Activated CD8-positive, alpha-beta memory T cell treated with anti-CD3 and anti-CD28 coated beads for 1 hour (primary cell): ENCODE measurements at places on chromosomes 11 and 22.

- no peak for DNase-seq
These were observed 25.9 kb downstream of the OR51E2 start for GRCh38 chr11:4671741-4672140.

GRCh38 chr11:113397821-113398220, 10.2 kb downstream of the ANKK1 start:
- DNase-seq, result no peak

GRCh38 chr22:37239336-37240239, 4.5 kb downstream of the RAC2 start:
- no peak for DNase-seq

DNA sequence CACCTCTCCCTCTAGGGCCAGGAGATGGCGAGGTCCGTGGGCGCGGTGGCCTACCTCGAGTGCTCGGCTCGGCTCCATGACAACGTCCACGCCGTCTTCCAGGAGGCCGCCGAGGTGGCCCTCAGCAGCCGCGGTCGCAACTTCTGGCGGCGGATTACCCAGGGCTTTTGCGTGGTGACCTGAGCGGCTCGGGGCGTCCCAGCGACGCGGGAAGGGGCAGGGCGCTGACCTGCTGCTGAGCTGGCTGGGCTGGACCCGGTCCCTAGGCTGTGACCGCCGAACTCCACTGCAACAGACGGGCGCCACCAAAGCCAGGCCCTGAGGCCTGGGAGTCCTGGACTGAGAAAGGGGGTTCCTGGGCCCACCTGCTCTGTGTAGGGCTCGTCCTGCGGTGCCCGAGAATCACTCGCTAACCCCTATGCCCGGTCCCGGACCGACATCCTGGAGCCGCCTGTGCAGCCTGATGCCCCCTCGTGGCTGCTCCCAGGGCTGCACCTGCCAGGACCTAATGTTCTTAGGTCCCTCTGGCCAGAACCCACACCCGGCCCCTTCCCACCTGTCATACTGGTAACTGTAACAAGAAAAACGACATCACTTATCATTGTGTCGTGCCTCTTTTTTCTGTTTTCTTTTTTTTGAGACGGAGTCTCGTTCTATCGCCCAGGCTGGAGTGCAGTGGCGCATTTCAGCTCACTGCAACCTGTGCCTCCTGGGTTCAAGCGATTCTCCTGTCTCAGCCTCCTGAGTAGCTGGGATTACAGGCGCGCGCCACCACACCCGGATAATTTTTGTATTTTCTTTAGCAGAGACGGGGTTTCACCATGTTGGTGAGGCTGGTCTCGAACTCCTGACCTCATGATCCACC, 15.0 kb downstream of the RHOD start:
- peak; percentile 56 for DNase-seq

DNA sequence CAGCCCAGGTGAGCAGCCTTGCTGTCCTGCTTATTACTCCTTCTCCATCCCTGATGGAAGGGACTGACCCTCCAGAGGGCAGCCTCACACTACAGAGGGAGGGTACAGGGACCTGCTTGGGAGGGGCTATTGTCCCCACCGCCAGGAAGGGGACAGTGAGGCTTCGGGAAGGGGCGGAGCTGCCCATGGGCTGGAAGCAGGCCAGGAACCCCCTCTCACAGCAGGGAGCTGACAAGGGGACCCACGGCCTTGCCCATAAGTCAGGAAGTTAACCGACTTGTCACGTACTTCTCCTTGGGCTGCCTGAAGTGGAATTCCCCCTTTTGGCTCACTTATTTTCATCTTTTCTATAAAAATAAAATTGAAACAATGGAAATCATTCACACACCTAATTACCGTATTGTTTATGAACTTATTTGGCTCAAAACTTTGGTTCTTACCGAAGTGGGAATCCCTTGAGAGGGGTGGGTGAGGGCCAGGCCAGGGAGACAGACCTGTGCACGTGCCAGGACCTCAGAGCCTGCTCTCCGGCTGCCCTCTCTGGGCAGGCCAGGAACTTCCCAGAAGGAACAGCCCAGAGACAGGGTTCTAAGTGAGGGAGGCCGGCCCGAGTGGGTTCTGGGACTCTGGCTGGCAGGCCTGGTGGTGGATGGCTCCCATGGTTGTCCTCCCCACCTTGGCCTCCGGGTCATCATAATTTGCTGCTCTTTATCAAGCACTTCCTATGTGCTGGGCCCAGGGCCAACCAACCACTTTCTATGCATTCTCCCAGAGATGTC, 5.8 kb downstream of the MGAT3 start:
- DNase-seq, result no peak

- no peak for DNase-seq
These were observed 15.7 kb downstream of the FJX1 start for GRCh38 chr11:35633827-35634423.

- no peak for DNase-seq
These were observed 45.2 kb downstream of the SLC5A12 start for GRCh38 chr11:26676641-26677040.

DNA sequence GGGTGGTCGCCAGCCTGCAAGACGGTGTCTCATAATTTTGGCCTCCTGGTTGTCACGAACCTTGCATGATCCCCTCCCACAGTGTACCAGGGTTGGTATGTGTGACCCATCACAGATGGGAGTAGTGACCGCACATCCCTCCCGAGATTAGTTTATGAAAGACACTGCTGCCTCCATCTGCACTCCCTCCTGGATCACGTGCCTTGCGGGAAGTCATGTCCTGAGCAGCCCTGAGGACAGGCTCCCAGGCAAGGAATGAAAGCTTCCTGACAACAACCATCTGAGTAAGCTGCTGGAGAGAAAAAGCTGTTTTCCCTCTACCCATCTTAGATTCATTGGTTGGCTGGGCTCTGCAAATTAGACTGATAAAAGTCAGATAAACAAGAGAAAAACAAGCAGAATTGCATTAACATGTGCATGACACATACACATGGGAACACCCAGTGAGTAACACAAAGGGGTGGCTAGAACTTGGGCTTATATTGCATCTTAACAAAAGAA, 14.4 kb upstream of the PAMR1 start:
- DNase-seq, result no peak

GRCh38 chr11:65796726-65797601, 10.1 kb downstream of the OVOL1 start:
- DNase-seq, result no peak

GRCh38 chr11:65560555-65561418, 2.6 kb upstream of the LTBP3 start:
- no peak for DNase-seq

- DNase-seq, result no peak
These were observed 417.8 kb upstream of the CCDC179 start for GRCh38 chr11:23278121-23278520.

DNA sequence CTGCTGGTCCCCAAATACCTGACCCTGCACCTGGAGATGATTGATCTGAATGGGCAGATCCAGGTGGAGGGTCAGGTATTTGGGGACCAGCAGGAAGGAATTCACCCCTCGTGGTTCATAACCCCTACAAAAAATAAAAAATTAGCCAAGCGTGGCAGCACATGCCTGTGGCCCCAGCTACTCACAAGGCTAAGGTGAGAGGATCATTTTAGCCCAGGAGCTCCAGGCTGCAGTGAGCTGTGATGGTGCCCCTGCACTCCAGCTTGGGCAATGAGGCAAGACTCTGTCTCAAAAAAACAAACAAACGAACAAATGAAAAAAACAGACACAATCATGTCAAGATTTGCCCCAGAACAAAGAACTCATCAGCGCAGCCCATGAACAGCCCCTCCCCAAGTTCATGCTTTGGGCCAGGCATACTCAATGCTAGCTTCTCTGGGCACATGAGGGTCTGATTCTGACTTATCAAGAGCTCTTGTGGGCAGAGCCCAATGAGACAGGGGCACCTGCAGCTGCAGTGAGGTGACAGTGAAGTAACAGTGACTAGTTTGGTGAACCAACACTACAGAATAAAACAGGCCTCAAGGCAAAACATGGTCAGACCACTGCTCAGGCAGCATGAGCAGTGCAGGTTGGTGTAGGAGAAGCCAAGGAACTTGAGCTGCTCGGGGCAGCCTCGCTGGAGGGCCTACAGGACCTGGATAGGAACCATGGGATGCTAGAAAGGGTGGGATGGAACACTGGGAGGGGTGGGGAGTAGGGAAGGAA, 10.2 kb upstream of the FCHSD2 start:
- DNase-seq, result no peak

- DNase-seq, result no peak
These were observed 3.6 kb downstream of the NEAT1 start for GRCh38 chr11:65425971-65426838.

- no peak for DNase-seq
These were observed 81.9 kb downstream of the LRRC32 start for GRCh38 chr11:76588455-76589325.

- no peak for DNase-seq
These were observed 53.6 kb downstream of the BCR start for GRCh38 chr22:23233752-23234408.

DNA sequence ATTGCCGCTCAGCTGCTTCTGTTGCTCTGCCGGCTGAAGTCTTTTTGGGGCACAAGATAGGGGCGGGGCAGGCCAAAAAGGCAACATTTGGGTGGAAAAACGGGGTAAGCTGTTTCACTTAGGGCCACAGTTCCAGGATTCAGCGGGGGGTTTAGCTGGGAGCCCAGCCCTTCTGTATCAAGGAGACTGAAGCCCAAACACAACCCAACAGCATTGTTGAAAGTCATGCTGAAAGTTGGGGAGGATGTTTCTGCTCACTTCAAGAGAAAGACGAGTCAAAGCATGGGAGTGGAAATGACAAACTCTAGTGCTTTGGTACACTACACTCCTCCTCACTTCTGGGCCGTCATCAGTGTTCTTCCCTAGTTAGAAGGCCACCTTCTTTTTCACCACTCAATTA, 56.1 kb upstream of the GNAZ start:
- DNase-seq, result no peak

DNA sequence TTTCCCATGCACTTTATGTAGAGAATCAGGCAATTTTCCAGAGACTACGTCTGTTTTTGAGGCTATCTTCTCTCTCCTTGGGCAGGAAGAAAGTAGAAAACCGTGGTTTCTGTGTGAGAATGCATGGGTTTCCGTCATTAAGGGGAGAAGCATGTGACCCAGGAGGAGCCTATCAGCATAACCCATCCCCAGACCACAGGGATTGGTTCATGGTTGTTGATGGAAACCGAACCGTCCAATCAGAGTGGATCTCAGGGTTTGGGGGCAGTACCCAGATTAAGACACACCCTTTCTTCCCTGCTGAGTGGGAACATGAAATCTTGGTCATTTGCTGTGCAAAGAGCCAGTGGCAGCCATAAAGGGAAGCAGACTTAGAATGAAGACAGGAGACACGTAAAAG, 517.8 kb downstream of the MN1 start:
- DNase-seq, result no peak

DNA sequence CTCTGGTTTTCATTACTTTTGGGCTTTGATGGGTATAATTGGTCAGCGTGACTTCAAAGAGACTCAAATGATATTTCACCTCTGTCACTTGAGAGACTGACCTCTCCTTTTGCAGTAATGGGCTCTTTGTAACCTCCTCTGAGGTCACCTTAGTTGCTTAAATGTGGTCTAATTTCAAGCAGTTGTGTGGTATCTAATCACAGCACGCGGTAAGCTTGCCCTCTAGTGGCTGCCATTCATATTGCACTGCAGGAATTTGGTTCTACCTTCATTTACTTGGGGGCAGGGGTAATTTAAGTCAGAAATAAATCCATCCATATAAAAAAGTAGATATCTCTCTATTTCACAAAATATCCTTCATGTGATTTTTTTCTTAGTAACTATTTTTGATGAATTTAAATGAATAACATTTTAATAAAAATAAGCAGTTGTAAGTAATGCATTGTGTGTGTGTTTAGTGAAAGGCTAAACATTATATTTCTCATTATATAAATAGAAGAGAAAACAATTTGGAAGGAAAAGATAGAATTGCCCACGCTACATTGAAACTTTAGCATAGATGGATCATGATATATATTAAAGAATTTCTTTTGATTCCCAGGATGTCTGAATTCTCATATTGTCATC, 55.0 kb upstream of the ANO3 start:
- no peak for DNase-seq

- no peak for DNase-seq
These were observed 298.3 kb downstream of the NTM start for GRCh38 chr11:131668500-131669400.

GRCh38 chr11:128391811-128392210, 195.5 kb downstream of the ETS1 start:
- no peak for DNase-seq

- no peak for DNase-seq
These were observed 3.2 kb upstream of the CREBZF start for GRCh38 chr11:85668157-85668556.

DNA sequence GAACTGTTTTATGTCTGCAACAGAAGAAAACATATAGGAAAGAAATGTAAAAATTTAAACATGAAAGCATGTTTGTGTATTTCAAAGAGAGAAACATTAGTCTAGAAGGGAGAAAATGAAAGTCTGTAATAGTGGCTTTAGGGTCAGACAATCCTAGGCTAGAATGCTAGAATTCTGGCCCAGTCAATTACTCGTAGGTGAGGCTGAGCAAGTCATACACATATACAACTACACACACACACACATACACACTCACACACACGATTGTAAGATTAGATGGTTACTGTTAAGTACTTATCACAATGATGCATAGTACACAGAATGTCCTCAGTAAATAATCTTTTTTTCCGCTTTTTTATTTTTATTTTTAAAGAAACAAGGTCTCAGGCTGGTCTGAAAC, 37.7 kb upstream of the PCF11 start:
- DNase-seq, result no peak

DNA sequence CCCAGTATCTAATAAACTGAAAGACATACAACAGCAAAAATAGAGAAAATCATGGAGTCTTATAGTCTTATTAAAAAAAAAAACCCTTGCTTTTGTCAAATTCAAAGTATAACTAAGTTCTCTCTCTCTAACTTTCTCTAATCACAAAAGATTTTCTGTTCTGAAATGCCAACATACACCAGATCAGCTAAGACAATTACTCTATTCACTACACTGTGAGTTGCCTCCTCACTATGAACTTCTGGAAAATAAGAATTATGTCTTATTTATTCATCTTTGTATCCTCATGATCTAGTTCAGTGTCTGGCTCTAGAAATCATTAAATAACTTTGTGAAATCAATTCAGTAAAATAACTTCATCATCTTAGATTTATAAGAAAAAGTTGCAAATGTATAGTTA, 12.7 kb downstream of the FAM76B start:
- DNase-seq, result no peak

DNA sequence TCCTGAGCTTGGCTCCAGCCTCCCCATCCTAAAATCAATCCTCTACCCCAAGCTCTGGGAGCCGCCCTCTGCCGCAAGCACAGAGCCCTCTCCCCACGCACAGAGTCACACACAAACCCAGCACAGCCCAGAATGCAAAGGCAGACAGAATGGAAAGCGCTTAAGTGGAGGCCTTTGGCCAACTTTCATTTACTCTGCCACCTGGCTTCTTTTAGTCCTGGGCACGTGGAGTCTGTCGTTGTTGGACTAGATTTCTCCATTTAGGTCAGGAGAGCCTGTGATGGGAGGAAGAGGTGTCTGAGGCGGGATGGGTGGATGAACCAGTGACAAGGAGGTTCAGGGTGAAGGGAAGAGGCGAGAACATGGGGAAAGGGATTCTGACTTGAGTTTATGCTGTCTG, 191.7 kb downstream of the DSCAML1 start:
- DNase-seq, result no peak
